CD4-positive, alpha-beta T cell treated with Interleukin-15 for 4 hours (primary cell): ENCODE measurements at places on chromosomes 7 and 10.

- DNase-seq, result no peak
These were observed 141.6 kb downstream of the CYP26A1 start for GRCh38 chr10:93215312-93215711.

DNA sequence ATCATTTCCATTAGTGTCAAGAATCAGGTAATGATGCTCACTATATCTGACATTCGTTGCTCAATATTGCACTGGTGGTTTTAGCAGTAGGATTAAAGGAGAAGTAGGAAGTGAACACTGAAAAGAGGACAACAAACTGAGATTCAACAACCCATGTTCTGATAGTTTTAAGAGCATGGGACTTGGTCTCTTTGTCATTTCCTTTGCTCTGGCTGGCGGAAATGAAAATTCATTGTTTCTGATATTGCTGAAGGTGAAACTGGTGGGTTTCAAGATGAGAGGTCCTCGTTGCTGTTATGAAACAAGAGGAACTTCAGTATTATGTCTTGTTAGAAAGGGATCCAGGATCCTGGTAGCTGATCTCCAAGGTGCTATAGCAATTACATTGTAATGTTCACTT lies 129.0 kb downstream of the DNAH11 start:
- no peak for DNase-seq

- DNase-seq, result no peak
These were observed at the start of gene CLCN1 for GRCh38 chr7:143315776-143316175. Gene CLCN1 (plus strand): TSS chr7:143316111. CDS start chr7:143316213, 102 bp downstream.

DNA sequence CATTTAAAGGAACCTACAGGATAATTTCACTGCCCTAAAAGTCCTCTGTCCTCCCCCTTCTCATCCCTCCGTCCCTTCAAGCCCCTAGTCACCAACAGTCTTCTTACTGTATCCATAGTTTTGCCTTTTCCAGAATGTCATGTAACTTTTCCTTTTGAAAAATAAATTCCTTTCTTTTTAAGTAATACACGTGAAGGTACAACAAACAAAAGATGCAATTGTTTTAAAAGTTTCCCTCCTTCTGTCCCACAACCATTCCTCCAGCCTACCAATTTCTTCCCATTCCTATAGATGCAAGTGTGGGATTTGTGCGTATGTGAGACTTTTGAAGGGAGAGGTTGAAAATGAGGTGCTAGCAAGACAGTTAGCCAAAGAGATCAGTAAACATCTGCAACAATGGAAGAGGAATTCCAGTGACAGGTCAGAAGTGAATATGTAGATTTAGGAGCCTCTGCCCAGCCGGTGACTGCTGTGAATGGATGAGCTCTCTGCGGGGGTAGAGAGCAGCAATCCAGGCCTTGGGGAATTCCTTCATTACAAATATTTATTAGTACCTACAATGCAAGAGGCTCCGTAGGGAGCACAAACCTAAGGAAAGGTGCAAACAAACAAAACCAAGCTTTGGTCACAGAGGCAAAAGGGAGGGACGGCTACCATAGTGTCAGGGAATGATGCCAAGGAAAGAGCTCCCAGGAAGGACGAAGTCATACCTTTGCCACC lies 243.6 kb downstream of the SKIDA1 start:
- DNase-seq, result no peak

- no peak for DNase-seq
These were observed 14.4 kb upstream of the PCBD1 start for GRCh38 chr10:70902661-70903261.
